ENCODE measurements at places on chromosomes 13 and 19.

GRCh38 chr13:94140511-94140910, 339.0 kb downstream of the DCT start:
- DNase-seq = no peak

DNA sequence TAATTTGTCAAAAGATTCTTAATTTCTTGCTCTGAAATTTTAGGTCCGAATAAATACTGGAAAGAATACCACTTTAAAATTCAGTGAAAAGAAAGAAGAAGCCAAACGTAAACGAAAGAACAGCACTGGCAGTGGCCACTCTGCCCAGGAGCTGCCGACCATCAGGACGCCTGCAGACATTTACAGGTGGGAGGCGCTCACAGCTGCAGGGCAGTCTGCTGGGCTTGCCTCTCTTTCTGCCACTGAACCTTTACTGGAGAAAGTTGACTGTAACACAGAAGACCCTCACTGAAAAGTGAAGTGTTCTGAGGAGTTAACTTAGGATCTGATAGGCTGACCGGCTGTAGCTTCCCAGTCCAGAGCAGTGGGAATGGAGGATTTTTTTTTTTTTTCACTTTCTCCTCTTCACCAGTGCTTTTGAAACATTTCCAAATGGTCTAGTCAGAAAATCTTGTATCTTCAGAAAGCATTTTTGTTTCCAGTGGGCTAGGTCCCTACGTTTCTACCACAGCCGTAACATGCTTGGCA, 69.1 kb downstream of the URI1 start:
- no peak for DNase-seq

DNA sequence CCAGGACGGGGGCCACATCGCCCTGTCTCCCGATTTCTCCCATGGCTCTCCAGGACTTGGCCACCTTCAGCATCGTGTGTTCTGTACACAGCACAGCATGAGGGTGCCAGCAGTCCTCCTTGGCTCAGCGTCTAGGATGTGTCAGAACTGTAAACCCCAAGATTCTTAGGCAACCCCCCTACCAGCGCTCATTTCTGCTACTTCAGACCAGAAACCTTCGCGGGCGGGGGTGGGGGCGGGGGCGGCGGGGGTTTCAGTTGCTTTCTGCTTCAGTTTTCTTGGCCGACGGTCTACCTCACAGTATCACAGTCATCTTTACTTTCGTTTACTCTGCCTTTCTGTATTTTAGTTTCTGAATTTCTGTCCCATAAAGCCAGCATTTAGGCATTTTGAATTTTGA, 82.4 kb downstream of the GGACT start:
- no peak for DNase-seq

DNA sequence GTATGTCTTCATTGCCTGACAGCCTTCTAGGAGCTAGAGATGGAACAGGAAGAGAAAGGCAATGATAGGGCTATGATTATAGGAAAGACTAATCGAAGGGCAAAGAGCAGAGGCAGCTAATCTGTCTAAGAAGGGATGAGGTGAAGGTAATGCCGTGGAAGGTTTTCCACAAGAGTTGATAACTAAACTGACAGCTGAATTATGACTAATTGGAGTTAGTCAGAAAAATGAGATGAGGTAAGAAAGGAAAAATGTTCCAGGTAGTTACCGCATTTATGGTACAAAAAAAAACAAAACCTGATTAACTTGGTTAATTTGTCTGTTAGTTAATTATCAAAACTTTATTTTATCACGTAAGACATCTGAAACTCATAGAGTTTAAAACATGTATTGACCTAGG, 260.3 kb downstream of the SLITRK6 start:
- no peak for DNase-seq

- DNase-seq = no peak
These were observed 18.7 kb downstream of the MTMR6 start for GRCh38 chr13:25268561-25268960.

- no peak for DNase-seq
These were observed 3.5 kb downstream of the PTGER1 start for GRCh38 chr19:14471436-14472187.

DNA sequence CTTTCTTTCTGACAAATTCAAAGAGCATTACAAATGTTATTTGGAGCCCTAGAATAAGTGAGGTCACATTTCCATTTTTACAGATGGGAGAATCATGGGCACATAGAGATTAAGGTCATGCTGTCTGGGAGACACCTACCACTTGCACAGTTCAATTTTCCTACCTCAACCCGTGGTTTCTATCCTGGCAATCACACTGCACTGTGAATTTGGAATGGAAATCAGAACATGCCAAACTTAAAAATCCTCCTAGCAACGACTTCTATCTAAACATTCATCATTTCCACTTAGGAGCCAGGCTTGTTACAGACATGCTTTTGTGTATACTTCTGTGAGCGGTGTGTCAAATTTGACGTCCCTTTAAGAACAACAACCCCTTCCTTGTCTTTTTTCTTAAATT, 251.5 kb downstream of the DNAJC15 start:
- no peak for DNase-seq

DNA sequence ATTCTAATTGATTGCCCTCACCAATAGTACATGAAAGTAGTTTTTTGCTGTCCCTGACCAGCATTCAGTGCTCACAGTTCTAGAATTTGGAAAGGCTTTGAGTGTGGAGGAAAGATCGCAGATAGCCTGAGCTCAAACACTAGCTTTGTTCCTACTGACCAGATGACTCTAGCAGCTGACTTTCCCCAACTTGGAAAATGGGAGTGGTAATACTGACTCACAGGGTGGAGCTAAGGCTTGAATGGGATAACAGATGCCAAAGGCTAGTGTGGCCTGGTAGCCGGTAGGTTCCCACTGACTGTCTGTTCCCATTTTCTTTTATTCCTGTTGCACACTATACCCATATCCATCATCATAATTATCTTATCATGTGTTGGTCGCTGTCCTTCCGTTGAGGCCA, 3.7 kb downstream of the ZSCAN22 start:
- DNase-seq = peak; percentile 86

- DNase-seq = no peak
These were observed 10.8 kb upstream of the C19orf33 start for GRCh38 chr19:38293281-38293680.

GRCh38 chr19:13781547-13781946, 7.3 kb downstream of the C19orf53 start:
- DNase-seq = peak; percentile 87

GRCh38 chr19:44682807-44683206, 11.5 kb downstream of the CEACAM19 start:
- no peak for DNase-seq

GRCh38 chr13:73767191-73767741, 366.9 kb downstream of the KLF12 start:
- DNase-seq = peak; percentile 9

- no peak for DNase-seq
These were observed 99.6 kb downstream of the PAN3 start for GRCh38 chr13:28237944-28238343.

DNA sequence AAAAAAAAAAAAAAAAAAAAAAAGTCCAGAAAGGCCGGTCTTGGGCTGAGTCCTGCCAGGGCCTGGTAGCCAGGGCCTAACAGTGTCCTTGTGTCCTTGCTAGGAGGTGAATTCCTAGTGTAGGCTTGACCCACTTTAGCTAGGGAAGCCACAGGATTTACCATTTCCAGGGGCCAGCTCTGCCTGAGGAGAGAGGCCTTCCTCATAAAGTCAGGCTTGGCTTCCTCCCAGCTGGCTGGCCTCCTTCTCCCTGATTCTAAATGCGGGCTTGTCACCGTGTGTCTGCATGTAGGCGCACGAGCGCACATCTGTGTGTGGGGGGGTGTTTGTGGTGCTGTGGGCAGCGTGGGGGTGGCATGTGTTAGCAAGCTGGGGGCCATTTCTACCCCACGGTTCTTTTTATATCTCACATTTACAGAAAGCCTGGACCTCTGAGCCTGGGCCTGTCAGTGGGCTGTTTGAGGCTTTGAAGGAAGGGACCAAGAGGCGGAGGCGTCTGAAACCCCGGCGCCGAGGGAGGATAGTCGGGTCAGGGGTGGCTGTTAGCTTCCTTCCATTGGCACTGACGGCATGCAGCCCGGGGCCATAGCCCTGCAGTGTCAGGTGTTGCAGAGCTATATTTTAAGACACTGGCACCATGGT, 31.7 kb downstream of the IER2 start:
- DNase-seq = peak; percentile 79

DNA sequence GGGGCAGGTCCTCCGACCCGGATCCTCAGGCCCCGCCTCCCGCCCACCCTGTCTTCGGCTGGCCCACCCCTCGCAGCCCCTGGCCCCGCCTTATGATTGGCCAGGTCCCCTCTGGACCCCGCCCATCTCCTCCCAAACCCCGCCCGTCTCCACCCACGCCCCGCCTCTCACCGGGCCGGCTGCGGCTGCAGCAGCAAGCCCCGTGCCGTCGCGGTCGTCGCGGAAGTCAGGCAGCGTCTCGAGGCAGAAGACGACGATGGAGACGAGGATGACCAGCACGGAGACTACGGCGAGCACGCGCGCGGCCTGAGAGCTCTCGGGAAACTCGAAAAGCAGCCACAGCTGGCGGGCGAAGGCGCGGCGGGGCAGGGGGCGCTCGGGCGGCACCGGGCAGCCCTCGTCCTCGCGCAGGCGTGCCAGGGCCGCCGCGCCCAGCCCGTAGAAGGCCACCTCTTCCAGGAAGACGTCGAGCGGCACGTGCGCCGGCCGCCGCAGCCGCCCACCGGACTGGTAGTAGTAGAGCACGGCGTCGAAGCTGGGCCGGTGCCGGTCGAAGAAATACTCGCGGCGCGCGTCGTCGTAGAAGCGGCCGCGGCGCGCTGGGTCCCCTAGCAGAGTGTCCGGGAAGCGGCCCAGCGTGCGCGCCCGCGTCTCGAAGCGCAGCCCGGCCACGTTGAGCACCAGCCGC, 495 bp downstream of the KCNA7 start:
- DNase-seq = no peak

DNA sequence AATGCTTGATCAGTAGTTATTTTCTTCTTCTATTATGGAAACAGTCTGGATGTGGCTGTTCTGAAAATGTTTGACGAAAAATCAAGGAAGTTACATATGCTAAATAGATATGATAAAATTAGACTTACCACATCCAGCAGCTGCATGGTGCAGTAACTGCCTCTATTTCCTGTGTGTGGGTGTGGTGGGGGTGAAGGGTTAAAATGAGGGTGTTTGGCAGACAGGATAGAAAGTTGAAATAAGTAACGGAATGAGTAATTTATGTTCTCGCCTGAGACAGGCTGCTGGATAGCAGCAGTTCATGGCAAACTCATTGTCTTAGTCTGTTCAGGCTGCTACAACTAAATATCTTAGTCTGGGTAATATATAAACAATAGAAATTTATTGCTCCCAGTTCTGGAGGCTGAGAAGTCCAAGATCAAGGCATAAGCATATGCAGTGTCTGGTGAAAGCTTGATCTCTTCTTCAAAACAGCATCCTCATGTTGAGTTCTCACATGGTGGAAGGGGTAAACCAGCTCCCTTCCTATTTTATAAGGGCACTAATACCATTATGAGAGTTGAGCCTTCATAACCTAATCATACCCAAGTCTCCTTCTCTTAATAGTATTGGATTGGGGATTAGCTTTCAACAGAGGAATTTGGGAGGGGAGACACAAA, 1248.9 kb downstream of the SLITRK5 start:
- DNase-seq = no peak
